Fibroblast of mammary gland (primary cell): ENCODE measurements at places on chromosomes 2 and 18.

DNA sequence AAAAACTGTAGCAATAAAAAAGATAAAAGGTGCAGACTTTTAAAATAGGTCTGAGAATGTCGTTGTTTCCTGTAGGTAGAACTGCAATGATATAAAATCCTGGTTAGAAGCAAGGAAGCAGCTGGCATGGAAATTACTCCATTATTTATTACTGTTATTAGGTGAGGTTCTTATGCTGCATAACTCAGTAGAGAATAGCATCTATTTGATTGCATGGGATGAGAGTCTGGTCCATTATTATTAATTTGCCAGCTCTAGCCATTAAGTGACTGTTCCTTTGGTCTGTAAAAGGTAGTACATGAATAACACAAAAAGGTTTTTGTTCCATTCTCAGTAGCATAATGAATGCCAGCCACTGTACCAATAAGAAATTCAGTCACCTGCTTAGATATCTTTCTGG, 358.6 kb downstream of the RBM43 start:
- no peak for DNase-seq

- no peak for DNase-seq
These were observed 44.3 kb downstream of the HPCAL1 start for GRCh38 chr2:10346929-10347561.

GRCh38 chr2:43131890-43132682, 94.3 kb downstream of the ZFP36L2 start:
- DNase-seq = no peak

GRCh38 chr18:57627488-57627887, 5.9 kb upstream of the NARS1 start:
- no peak for DNase-seq

DNA sequence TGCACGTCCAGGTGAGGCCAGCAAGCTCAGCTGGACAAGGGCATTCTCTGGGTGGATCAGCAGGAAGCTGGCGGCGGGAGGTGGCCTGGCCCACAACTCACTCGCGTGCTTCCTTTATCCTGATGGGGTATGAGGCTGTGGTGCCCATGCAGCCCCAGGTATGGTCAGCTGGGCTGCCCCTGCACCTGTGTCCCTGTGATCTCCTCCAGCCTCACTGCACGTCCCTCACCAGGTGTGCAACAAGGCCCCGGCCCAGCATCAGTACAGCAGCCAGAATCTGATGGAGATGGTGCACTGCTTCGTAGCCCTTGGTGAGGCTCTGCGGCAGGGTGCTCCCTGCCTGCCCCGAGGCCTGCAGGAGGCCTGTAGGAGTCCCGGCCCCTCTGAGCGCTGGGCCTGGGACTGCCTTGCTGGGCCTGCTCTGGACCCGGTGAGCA, 17.6 kb downstream of the MROH2A start:
- no peak for DNase-seq

- peak; percentile 64 for DNase-seq
These were observed 29.9 kb downstream of the PELI1 start for GRCh38 chr2:64114063-64114911.

DNA sequence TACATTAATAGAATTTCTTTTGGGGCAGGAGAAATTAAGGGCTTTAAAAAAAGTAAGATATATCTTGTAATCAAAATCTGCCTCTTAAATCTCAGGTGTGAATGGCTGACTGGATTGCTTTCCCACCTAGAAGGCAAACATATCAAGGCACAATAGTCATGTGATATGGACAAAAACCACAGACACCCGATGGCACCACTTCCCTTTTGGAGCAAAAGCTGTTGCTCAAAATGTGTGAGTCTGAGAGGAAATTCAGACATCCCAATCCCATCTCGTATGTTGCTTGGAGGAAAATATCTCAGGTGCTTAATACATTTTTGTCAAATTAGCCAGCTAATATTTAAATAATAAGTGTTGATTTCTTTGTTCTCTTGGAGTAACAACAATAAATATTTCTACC, 120.7 kb downstream of the KCNF1 start:
- no peak for DNase-seq

- no peak for DNase-seq
These were observed 142.3 kb downstream of the ZNF407 start for GRCh38 chr18:74739926-74740325.

GRCh38 chr2:140504601-140505000, 1626.2 kb downstream of the LRP1B start:
- DNase-seq = peak; percentile 50
